DMS79 (cell line): ENCODE measurements at places on chromosomes 6 and 20.

GRCh38 chr6:2502998-2503674 is 247.6 kb downstream of the MYLK4 start:
- DNase-seq, result no peak

- DNase-seq, result no peak
These were observed 20.8 kb downstream of the CYP24A1 start for GRCh38 chr20:54153041-54153327.

GRCh38 chr6:100346828-100347227 is 117.9 kb downstream of the SIM1 start:
- no peak for DNase-seq

DNA sequence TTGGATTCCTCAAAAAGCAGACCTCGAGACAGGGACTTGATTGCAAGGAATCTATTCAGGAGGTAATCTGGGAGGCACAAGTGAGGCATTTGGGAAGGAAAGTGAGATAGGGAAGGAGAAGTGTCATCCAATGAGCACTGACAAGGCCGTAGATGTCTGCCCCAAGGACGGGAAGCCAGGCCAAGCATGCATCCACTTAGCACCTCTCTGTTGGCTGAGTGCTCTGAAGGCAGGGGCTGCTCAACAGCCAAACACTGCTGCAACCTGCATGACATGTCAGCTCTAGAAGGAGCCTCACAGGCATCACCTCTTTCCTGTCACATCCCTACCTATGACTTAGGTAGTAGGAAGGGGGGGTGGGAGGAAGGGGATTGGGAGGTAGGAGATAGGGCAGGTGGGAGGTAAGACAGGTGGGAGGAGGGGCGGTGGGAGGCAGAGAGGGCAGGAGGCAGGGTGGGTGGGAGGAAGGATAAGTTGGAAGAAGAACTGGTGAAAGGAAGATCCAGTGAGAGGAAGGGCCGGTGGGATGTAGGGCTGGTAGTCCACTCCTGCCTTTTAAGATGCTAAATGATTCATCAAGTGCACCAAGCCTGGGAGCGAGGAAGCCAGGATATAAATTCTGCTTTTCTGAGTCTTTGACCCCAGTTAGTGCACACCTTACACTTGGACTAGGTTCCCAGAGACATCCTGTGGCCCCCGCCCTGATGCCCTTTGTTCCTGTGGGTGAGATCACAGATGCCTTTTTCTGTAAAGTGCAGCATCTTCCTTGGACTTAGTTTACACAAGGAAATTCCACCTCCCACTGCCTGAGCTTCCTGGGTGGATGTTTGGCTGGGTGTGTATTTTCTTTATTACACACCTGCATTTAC is 83.8 kb upstream of the NXT1 start:
- no peak for DNase-seq

DNA sequence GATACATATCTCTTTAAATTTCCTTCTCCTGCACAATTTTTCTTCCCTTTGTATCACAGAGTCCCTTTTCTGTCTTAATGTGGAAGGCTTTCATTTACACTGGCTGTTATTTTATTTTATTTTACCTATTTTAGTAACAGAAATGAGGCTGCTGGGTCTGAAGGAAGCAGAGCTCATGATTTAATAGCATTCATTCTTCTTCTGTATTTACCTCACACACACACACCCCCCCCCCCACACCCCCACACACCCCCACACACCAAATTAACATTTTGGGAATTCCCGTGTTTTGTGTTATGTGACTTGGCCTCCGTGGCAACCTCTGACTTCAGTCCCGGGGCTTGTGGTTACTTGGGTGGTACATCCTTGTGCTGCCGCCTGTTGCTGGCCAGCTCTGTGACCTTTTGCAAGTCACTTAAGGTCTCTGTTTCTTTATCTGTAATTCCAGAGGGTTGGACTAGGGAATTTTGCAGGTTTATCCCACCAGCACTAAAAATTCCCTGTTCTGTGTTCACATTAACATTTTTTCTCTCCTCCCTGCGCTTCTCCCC is 108.8 kb downstream of the TIAM2 start:
- no peak for DNase-seq

DNA sequence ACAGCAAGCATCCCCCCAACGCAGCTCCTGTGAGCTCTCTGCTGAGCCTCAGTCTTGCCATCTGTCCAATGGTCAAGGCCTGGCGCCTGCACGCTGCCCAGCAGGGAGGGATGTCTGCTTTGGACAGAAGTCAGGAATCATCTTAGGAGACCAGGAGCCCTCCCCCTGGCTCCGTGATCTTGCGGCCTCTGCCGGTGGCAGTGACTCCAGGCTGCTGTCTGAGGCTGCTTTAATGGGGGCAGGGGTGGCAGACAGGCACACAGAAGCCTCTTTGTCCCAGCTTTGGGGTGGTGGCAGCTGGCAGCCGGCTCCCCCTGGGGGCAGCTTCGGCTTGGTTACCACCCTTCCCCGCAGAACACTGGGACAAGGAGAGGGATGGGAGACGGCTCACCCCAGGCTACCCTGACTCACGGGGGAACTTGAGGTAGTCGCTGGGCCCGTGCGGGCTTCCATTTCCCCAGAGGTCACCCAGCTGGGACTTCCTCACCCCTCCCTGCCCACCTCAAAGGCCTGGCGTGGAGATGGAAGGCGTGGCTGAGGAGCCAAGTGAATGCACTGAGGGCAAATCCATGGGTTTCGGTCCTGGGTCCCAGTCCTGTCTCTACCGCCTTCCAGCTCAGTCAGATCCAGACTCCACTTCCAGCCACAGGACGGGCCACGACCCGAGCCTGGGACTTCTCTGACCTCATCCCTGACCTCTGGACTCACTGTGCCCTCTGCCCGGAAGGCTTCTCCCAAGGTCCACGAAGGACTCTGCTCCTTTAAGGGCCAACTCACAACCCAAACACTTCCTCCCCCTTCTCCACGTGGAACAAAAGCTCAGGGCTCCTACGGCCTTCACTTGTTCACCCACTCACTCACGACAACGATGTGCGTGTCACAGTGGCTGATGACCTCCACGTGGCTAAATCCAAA is 14.8 kb downstream of the PEDS1 start:
- DNase-seq, result no peak

- no peak for DNase-seq
These were observed 2.0 kb downstream of the LY86 start for GRCh38 chr6:6590530-6590929.

- no peak for DNase-seq
These were observed 153.7 kb downstream of the FOXC1 start for GRCh38 chr6:1763404-1763803.

- DNase-seq, result peak; percentile 8
These were observed 41.0 kb downstream of the CYP24A1 start for GRCh38 chr20:54132612-54133433.

DNA sequence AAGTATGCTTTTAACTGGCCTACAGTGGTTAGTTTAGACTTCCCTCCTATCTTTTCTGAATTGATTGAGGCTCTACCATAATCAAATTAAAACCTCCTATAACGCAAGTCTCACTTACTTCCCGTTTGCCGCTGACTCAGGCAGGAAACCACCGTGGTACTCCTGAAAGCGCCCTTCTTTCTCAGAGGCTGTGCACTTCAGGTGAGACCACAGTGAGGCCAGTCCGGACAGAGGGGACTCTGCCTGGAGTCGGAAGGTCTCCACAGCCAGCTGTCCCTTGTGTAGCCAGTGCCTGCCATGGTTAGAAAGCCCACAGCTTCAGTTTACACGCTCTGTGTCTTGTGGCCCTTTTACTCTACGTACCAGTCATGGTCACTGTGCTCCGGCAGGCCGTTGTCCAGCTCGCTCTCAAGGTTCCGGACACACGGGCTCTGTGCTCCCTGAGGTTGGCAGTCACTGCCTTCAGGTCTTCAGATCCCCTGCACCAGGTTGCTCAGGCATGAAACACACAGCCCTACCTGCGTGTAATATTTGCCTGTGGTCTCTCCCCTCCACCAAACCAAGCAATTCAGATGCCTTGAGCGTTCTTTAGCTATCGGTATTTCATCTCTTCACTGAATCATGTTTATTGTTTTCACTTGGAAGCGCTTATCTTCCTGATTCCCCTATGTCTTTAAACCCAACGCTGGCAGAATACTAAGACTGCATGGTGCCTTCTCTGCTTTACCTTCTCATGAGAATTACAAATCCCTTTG is 178.8 kb downstream of the SMOC2 start:
- no peak for DNase-seq

DNA sequence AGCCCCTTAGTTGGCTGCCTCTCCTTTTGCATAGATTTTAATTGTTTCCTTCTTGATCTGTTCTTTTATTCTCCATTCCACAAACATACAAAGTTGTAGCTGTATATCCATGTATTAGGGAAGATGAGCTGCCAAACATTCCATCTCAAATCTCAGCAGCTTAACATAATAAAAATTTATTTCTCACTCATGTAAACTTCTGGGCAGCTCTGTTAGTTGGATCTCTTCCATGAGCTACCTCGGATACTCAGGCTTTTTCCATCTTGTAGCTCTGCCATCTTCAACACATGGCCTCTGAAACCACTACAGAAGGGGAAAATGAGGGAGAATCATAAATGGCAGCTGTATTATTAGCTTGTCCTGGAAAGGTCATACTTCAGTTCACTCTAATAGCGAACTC is 149.4 kb upstream of the BMP2 start:
- DNase-seq, result no peak

GRCh38 chr6:129657483-129657882 is 52.5 kb downstream of the ARHGAP18 start:
- no peak for DNase-seq

- DNase-seq, result no peak
These were observed 68.8 kb downstream of the CYB5R4 start for GRCh38 chr6:83928286-83928685.

DNA sequence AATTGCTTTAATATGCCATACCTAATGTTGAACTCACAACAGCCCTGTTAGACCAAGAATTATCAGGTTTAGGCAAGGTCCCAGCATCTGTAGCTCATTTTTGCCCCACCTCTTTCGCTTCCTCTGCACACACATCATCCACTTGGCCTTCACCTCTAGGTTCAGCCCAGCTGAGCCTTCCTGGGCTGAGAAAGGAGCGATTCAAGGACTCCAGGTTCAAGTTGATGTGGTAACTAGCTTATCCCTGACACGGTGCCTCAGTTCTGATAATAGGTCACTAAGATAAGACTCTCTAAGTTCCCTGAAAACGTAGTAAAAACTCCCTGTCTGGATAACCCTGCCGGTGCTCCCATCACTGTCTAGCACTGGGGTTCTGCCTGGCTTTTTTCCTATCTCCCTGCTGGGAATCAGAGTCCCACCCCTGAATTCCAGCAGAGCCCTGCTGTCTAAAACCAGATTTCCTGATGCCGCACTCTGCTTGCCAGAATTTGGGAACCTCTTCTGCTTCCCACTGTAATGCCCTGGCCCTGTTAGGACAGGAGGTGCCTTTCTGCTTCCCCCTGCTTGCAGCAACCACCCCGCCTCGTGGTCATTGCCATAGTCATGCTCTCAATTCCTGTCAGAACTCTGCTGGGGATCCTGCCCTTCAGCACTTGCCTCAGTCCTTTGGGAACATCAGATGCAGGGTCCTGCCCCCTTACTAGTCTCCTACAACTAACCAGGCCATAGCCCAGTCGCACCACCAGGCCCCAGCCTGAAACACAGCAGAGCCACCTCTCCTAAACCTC is 47.6 kb downstream of the ALDH8A1 start:
- DNase-seq, result no peak

GRCh38 chr6:107841275-107841670 is 17.2 kb upstream of the SCML4 start:
- peak; percentile 93 for DNase-seq

DNA sequence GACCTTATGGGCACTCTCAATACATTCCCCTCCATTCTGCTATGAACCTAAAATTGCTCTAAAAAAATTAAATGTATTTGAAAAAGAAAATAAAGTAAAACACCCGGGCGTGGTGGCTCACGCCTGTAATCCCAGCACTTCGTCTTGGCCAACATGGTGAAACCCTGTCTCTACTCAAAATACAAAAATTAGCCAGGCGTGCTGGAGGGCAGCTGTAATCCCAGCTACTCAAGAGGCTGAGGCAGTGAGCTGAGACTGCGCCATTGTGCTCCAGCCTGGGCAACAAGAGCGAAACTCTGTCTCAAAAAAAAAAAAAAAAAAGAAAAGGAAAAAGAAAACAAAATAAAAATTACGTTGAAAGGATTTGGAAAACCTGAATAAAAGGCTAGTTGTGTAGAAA is 60.5 kb downstream of the CD164 start:
- peak; percentile 21 for DNase-seq

GRCh38 chr20:36116807-36117441 is 37.6 kb upstream of the EPB41L1 start:
- DNase-seq, result no peak

DNA sequence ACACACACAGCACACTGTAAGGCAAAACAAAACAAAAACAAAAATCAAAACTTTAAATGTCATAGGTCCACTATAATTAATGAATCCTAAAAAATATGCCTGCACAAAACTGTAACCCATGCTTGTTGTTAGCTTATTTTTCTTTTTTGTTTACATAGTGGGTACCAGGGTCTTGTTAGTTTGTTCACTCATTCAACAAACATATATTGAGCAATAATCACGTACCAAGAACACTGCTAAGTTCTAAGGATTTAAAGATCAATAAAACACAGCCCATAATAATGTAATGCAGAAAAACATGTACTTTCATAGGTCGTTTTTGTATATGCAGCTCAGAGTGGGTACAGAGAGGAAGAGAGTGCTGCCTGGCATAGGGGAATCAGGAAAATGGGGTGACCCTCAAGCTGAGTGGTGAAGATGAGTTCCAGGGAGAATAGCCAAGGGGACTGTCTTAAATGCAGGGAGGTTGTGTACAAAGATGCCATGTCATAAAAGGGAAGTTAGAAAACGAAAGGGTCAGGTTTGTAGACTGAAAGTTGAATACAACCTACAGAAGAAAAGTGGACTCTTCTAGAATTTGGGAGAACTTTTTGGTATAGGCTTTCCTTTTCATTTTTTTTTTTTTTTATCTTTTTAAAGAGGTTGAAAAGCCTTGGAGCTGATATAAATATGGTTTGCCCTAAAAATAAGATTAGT is 113.3 kb upstream of the TBX18 start:
- DNase-seq, result no peak

- no peak for DNase-seq
These were observed 21.7 kb downstream of the UBD start for GRCh38 chr6:29537714-29538403.

DNA sequence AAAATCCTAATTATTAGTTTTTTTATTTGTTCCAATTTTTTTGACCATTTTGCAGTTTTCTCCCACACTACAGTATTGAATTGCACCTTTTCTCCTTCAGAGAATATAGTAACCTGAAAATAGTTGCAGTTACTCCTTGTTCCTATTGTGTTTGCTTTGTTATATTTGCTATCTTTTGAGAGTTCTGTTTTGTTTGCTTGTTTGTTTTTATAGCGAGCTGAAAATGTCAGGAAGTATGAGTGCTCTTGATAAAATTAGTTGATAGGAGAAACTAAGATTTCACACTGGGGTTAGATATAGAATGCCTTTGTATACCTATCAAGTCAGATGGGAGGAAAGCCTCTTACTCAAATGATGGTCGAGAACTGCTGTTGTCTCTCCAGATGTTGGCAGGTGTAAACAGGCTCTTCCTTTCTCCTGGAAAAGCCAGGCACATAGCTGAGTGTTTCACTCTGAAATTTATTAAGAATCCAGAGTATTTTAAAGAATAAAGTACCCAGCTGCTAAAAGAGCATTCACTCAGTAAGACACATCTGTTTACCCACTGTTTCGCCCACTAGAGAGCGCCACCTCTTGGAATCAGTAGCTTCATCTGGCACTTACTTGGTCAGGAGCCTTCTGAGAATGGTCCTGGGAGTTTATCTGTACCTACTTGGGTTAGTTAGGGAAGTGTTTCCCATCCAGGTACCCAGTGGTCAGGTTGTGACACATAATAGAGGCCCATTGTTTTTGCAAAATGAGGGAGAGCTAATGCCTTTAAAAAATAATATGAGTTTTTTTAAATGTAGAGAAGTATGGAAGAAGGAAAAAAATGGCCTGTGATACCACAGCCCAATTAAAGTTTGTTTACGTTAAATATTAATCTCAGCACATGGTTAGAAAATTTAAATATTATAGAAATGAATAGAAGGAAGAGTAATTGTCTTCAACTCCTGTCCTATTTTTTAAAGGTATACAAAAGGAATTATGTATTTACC is 11.2 kb downstream of the NT5DC1 start:
- DNase-seq, result no peak
